ENCODE measurements at places on chromosomes 16 and 17.

DNA sequence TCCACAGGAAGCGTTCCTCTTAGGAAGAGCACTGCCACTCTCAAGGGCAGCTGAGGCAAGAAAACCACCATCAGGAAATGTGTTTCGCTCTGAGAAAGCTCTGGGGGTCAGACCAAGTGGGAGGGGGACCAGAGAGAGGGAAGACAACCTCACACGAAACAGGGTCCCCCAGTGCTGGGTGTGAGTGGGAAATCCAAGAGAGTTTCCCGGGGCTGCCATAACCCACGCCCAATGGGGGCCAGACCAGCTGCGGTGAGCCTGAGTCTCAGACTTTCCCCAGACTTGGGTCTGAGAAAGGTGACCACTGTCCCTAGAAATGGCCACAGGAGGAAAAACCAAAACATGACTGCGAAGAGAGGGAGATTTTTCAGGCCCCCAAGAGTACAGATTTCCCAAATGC, 14.5 kb downstream of the DNAH17 start:
- no peak for DNase-seq

DNA sequence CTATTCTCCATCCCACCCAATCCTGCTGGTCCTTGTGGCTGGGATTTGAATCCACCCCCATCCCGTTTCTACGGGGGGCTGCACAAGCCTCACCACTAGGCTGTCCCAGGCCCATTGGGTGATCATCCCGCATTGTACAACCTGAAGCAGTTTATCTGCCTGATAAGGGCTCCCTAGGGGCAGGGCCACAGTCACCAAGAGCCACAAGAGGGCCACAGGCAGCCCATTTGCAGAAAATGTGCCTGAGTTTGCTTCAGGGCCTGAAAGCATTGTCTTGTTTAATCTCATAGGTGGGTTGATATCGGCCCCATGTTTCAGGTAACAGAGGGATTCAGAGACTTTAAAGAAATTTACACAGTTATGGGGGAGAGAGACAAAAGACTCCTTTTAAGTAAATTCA, 245.0 kb downstream of the CPPED1 start:
- no peak for DNase-seq

DNA sequence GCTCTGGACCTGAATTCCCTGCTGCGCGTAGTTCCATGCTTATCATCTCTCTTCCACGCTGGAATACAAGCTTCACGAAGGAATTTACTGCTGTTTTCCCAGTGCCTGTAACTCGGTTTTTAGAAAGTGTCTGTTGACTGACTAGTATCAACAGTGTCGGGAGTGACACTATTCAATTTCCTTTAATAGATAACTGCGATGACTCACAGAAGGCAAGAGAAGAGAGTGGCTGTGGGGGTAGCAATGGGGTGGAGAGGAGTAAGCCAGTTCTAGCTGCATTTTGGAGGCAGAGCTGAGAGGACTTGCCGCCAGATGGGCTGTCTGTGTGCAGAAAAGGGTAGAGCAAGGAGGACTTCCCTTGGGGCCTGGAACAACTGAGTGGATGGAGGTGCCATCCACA, 25.2 kb downstream of the B4GALNT2 start:
- DNase-seq = no peak

GRCh38 chr16:8655184-8655717, 19.2 kb upstream of the ABAT start:
- peak; percentile 24 for DNase-seq

- DNase-seq = no peak
These were observed 1.4 kb downstream of the ZG16 start for GRCh38 chr16:29779474-29779873.

- DNase-seq = no peak
These were observed 130.6 kb downstream of the MYO1D start for GRCh38 chr17:32746280-32746679.

GRCh38 chr16:9135797-9136196, 44.4 kb downstream of the HAPSTR1 start:
- no peak for DNase-seq

DNA sequence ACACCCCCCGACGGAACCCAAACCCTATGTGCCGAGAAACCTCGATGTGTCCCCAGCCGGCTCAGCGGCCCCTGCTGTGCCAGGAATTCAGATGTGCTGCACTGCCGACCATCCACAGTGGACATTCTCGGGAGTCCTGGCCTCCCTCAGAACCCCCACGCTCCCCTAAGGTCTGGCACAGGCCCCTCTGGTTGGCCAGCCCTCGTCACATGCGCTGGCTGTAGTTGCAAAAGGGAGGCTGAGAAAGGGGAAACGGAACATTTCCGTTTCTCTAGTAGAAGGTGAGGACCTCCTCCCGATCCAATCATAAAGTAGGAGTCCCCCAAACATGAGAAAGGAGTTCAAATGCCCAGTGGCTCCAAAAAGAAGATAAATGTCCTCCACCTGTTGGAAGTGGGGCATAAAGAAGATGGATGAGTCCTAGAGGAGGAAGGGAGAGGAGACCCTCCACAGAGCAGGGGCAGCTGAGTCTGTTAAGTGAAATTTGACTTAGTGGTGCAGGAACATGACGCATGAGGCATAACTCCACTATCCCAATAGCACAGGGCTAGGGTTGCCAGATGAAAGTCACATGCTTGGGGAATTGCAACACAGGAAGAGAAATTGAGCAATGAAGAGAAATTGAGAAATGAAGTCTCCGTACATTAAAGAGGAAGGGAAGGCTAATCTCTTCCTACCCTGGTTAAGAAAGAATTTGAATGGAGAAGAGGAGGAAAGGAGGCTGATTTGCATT, 49.3 kb upstream of the WSB1 start:
- no peak for DNase-seq

DNA sequence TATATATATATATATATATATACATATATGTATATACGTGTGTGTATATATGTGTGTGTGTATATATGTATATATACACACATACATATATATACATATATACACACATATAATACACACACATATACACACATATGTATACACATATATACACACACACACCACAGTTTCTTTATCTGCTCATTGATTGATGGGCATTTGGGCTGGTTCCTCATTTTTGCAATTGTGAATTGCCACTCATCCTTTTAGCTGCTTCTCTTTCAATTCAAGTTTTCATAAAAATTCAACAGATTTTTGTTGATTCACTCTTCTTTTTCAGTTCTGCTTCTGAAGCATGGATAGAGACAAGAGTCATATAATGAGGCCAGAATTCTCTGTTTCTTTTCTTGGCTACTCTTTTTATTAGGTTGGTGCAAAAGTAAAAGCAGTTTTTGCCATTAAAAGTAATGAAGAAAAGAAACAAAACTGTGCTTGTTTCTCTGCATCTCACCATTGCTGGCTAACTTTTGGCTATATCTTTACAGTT, 44.5 kb downstream of the SLFN5 start:
- no peak for DNase-seq

- no peak for DNase-seq
These were observed 35.4 kb downstream of the WSCD1 start for GRCh38 chr17:6105649-6106007.

GRCh38 chr16:63135069-63135468, 1098.8 kb upstream of the CDH8 start:
- DNase-seq = no peak

DNA sequence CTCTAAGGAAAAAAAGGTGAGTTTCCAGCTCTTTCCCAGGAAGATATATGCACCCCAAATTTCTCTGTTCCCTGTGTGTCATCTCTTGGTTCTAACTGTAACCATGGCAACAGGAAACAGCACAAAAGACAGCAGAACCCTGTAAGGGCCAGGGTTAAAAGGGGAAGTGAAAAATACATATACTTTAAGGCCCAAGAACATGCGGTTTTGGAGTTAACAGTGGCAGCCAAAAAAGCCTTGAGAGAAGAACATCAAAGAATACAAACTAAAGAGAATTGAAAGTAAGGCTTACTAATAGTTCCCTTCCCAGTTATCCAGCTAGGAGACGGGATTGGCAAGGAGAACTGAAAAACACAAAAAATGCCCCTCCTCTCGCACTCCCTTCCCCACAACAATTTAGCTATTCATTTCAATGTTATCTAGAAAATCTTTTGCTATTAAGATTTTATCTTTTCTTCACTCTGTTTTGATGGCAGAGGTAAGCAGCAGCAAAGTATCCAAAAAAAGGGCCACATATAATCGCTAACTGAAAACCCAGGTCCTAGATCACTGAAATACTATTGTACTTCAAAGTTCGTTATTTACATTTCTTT, 1.5 kb downstream of the SPOP start:
- DNase-seq = peak; percentile 33

GRCh38 chr17:82198092-82198491, 14.6 kb downstream of the CCDC57 start:
- DNase-seq = peak; percentile 28

Data from activated T-helper 1 cell treated with anti-CD3 and anti-CD28 coated beads, Interleukin-12 subunit alpha, Interleukin-12 subunit beta, Interleukin-2, Interleukin-4 antibody, amounts not matched to agents 30 ng/mL and 10 ng/mL and 1 ng/mL, durations not matched to agents 14 hours and 24 hours and 36 hours (primary cell).